ENCODE measurements at places on chromosomes 11 and 22. TPM values are rescaled to one million over a fixed set of nuclear protein-coding genes. Genes with fewer than 3 reads are reported as not detected.

Gene CASP1
- 18.1 TPM for total RNA-seq

Gene TMEM86A
- total RNA-seq, result 0.30 TPM

Gene GLYATL1
- total RNA-seq, result 0.13 TPM

Gene CCDC89
- 4.2 TPM for total RNA-seq

Gene FOLR2
- total RNA-seq, result not detected

Gene ACTN3
- not detected for total RNA-seq

Gene LPXN
- total RNA-seq, result 2.3 TPM

Gene CEND1
- total RNA-seq, result 0.56 TPM

Gene DGAT2
- 2.3 TPM for total RNA-seq
